Omental fat pad (tissue), 4 donors: ENCODE measurements at places on chromosomes 2 and 18. TPM values are rescaled to one million over a fixed set of nuclear protein-coding genes. Genes with fewer than 3 reads are reported as not detected.
A peak's percentile ranks its signal among the peaks of the same experiment; 100 is the strongest.

DNA sequence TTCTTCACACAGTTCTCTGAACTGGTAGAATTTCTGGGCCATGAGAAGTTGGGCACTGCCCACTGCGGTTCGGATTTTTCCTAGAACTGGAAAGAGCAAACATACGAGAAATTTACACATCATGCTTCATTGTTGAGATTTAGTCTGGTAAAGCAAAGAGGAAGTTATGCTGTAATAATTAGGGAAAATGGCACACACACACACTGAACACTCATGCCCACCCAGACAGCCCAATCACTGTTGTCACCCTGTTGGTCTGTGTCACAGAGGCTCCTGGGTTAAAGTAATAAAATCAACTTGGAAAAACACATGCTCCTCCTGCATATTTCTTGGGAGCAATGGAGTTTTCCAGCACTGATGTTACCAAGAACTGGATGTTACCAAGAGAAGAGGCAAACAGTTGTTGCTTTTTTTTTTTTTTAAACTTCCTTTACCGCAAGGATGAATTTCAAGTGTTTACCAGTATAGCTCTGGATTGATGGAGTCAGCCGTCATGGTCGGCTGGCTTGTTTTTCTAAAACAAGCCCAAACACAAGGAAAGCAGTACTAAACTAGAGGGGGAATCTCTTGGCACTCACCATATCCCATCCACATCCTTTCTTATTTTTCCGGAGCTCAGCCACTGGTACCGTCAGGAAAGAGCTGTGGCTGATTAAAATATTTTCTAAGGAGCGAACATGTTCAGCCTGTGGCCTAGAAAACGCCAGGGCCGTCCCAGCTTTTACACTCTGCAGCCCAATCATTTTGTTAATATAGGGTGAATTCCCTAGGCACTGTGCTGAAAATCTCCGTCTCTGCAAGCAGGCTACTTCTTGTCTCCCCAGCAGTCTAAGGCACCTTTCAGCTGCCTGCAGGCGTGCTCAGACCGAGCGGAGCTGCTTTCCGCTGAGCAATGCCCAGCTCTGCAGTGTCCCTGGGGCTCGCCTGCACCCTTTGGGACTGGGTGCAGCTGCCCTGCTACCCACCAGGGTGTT lies 58.9 kb downstream of the TGIF1 start:
- no peak for DNase-seq

- DNase-seq, result no peak
Measured at GRCh38 chr2:231223001-231223375, 24.6 kb downstream of the ARMC9 start.

The SERPINB2 gene
- total RNA-seq, result 210 TPM

The SKA1 gene
- not detected for total RNA-seq

- DNase-seq, result peak; percentile 50
Measured at GRCh38 chr2:130355578-130356431, at the start of gene PTPN18. Gene PTPN18, plus strand, starts transcription at chr2:130356056. Its CDS starts 52 bp downstream, at chr2:130356108.

GRCh38 chr2:235663875-235664274 lies 170.0 kb downstream of the AGAP1 start:
- DNase-seq, result no peak

- no peak for DNase-seq
Measured at GRCh38 chr2:31256611-31257382, 22.8 kb downstream of the EHD3 start.

The CDH2 gene
- total RNA-seq, result 2.0 TPM

DNA sequence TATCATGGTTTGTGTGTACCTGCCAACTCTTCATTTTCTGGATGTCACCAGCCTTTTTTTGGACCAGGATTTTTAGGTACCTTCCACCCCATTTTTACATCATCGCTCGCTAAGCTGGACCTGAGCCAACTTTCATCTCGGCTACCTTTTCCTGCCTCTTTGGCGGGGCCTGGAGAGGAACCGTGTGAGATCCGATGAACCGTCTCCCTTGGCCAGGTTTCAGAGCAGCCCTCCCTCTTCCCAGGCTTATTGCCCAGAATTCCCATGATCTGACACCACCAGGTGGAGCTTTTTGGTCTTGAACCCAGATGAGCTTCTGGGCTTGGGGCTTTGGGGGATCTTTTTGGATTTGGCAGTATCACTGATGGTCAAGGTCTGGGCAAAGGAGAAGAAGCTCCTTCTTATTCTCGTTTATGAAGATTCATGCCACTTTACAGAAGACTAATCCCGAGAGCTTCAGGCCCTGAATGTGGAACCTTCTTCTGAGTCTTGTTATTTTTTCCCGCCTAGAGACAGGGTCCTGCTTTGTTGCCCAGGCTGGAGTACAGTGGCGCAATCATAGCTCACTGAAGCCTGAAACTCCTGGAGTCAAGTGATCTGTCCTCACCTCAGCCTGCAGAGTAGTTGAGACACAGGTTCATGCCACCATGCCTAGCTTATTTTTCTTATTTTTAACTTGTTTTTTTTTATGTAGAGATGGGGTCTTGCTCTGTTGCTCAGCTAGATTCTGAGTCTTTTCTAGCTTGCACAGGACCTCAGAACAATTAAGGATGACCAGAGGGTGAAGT lies 50.4 kb downstream of the GATA6 start:
- no peak for DNase-seq

DNA sequence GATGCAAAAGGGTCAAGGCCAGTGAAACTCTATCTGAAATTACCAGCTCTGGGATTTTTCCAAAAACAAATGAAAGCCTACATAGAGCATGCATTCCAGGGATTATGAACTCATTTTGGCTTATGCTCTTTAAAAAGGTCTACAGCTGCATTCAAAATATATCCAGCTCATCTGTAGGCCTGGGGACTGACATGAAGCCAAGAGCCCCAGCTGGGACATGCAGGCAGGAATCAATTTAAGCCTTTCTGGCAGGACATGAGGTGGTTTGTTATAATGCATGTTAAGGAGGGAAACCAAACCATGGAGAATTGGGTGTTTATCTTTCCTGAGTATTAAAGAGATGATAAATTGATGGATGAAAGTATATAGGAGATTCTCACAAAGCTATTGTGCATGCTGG lies 164.5 kb downstream of the RBM43 start:
- no peak for DNase-seq

DNA sequence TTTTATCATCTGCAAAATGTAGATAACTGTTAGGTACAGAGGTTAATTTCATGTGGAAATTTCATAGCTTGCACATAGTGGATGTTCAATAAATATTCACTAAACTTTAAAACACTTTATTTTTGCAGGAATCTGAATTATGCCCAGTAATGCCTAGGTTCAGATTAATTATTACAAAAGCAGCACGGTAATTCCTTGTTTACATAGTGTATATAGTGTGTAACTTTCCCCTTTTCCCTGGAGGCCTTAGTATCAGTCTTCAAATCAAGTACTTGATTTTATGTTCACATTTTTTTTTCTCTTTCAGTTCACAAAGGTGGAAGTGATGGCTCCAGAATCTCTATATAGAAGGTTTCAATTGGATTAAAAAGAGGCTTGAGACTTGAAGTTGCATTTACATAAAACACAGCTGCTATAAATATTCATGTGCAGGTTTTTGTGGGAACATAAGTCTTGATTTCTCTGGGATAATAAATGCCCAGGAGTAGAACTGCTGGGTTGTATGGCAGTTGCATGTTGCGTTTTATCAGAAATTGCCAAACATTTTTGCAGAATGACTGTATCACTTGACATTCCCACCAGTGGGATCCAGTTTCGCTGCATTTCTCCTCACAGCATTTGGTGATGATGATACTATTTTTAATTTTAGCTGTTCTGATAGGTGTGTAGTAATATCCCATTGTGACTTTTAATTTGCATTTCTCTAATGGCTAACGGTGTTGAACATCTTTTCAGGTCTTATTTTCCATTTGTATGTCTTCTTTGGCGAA lies 27.6 kb upstream of the LGALSL start:
- no peak for DNase-seq

GRCh38 chr18:27661320-27662018 lies 476.4 kb upstream of the CHST9 start:
- DNase-seq, result no peak

DNA sequence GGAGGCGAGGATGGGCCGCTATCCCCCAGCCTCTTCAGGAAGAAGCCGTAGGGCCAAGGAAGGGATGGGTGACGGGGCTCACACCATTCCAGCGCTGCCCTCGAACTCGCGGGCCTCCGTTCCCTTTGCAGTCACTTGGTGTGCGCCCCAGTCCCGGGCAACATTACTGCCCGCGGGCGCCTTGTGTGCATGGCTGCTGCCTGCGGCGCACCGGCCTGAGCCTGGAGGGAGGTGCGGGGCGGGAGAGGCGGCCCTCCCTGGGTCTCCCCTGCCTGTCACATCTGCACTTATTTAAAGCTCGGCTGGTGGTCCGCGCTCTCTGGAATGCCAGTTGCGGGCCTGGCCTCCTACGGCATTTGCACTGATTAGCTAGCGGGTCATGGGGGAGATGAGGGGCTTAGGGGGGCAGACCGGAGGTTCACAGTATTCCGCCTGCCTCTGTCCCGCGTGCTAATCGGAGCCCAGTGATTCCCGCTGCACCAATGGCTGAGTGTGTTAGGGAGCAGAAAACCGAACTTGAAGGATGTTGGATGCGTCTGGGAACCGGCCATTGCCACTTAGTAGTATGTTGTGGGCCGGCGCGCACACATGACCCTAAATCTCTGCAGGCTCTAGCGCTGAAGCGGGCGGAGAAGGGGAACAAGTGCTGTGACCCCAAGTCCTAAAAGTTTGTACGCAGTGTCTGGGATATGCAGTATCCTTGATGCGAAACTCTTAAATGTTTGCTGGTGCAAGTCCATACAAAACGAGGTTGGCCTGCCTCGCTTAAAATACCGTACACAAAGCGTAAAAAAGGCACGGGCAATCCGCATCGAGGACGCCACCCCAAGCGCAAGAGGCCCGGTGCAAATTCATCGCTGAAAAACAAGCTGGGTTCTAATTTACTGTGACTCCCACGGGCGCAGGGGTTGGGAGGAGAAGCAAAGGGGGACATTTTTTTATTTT lies 161.2 kb upstream of the SIX2 start:
- DNase-seq, result no peak

DNA sequence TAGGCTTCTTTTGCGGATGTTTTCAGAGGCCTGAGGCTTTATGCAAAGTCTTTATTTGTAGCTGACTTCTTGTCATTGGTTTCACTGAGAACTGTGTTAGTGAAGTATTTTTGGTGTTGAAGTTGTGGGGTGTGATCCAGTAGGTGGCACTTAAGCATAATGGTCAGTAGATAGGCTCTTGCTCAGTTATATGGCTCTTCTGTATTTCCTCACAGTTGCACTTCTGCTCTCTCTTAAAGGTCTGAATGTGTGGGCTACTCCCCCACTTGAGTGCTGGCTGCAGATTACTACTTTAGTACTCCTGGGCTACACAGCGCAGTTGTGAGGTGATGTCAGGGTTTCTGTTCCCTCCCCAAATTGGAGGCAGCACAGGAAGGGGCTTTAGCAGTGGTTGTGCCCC lies 133.8 kb upstream of the SCN7A start:
- DNase-seq, result no peak

DNA sequence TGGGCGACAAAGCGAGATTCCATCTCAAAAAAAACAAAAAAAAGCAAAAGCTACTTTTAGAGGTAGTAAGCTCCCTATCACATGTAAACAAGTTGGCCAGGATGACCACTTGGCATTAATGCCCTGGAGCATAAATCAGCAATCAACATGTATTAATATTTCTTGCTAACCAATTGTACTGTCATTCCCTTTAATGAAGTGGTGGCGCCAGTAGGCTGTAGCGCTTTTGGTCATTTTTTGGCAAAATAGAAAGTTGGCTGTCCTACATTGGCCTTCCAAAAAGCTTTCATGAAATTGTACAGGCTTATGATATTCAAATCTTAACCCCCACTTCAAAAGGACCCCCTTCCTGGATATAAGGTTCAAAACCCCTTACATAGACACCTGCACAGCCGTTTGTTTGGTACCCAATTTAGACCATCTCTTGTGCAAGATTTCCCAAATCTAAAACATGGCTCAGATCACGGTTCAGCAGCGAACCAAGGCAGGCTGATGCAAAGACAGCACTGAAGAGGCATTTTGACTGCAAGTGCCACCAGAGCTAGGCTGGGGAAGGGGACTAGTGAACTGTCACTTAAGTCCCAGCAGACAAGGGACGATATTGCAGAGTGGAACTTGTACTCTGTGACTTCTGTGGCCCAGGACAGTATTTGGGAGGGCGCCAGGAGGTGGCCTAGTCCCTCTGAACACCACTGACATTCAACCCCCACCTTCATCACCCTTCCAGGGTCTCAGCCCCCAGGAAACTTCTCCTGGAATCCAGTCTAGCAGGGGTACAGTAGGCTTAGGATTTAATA lies 31.9 kb downstream of the SMAD7 start:
- no peak for DNase-seq

- DNase-seq, result no peak
Measured at GRCh38 chr18:75530118-75530517, 102.6 kb upstream of the SMIM21 start.
